Caco-2 (cell line): ENCODE measurements at places on chromosomes 12 and 14.

GRCh38 chr12:12440784-12441428 is 84.0 kb downstream of the BORCS5 start:
- no peak for DNase-seq

- peak; percentile 53 for DNase-seq
Observed at GRCh38 chr14:76456200-76456599, 80.3 kb downstream of the ESRRB start.

DNA sequence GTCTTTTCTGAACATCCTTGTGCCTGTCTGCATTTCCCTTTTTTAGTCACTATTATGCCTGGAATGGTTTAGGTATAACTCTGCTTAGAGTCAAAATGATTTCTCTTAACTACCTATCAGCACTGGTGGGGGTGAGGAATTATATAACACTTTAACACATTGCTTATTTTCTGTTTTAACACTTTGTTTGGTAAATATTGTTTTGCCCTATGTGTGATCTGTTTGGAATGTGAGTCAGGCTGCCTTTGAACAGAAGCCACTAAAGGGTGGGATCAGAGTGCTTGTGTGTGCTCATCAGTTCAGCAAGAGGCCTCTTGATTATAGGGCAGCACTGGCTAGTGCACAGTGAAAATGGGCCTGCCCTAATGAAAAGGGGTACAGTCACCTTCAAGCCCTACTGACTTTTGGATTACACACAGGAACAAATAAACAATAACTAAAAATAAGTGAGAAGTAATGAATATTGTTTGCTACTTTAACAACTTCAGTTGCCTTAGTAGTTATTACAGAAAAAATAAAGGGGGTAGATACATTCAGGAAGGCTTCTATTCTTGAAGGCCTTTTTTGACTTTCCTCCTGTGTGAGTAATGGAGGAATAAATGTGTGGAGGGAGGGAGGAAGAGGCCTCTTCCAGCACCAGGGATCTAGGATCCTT is 23.2 kb downstream of the NGDN start:
- DNase-seq, result no peak

GRCh38 chr14:75753696-75754095 is 92.7 kb downstream of the TTLL5 start:
- DNase-seq, result no peak

DNA sequence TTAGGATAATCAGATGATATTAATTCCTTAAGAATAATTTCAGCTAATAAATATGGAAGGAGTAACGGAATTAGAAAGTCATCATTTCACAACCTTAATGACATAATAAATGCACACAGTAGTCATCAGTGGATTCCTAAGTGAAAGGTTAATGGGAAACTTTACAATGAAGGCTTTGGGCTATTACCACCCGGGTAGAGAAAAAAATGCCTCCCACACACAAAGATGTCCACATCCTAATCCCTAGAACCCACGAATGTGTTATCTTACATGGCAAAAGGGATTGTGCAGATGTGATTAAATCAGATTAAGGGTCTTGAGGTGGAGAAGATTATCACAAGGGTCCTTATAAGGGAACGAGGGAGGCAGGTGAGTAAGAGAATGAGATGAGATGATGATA is 5.6 kb downstream of the TMED10 start:
- DNase-seq, result no peak

- DNase-seq, result no peak
Observed at GRCh38 chr12:67780580-67781084, 132.1 kb downstream of the DYRK2 start.

DNA sequence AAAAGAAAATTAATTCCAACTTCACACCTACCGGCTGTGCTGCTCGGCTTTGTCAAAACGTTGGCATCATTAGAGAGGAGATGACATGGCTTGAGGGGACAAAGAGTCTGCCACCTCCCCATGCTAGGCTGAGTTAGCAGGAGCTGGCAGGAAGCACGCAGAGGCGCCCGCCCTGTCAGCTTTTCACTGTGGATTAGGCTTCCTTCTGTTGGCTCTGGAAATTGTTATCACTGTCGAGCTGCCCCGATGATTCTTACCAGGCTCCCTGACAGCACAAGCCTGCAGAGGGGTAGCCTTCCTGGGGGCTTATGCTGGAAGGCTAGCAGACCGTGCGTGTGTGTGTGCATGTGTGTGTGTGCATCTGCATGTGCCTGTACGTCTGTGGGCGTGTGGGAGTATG is 490.9 kb upstream of the TBX3 start:
- no peak for DNase-seq

- DNase-seq, result no peak
Observed at GRCh38 chr14:23876160-23876750, 77.3 kb upstream of the DHRS4 start.

- no peak for DNase-seq
Observed at GRCh38 chr14:77457115-77457521, 283 bp downstream of the VIPAS39 start.

DNA sequence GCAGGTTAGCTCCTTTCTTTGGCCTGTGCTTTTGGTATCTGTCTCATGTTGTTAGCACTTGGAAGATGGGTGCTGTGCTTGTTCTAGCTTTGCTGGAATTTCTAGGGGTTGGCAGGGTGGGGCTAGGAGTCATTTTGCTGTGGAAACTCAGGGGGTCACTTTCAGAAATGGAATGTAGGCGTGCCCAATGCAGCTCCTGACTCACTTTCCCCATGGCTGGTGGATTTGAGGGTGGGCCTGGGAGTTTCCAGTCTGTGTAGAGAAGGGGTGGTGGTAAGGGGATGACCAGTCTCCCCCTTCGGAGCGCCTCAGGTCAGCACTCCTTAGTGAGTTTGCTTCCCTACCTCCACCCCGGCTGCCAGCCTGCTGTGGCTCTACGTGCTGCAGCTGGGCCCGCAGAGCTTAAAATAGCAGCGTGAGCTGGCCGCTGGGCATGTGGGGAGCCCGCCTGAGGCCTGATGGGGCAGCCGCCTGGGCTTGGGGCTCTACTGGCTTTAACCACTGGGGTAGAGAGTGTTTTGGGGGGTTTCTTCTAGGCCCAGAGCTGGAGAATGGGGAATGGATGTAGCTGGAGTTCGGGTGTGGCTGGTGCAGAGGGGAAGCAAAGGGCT is 108.2 kb downstream of the TSPAN9 start:
- no peak for DNase-seq

- no peak for DNase-seq
Observed at GRCh38 chr14:55589171-55589570, 9.2 kb downstream of the KTN1 start.

DNA sequence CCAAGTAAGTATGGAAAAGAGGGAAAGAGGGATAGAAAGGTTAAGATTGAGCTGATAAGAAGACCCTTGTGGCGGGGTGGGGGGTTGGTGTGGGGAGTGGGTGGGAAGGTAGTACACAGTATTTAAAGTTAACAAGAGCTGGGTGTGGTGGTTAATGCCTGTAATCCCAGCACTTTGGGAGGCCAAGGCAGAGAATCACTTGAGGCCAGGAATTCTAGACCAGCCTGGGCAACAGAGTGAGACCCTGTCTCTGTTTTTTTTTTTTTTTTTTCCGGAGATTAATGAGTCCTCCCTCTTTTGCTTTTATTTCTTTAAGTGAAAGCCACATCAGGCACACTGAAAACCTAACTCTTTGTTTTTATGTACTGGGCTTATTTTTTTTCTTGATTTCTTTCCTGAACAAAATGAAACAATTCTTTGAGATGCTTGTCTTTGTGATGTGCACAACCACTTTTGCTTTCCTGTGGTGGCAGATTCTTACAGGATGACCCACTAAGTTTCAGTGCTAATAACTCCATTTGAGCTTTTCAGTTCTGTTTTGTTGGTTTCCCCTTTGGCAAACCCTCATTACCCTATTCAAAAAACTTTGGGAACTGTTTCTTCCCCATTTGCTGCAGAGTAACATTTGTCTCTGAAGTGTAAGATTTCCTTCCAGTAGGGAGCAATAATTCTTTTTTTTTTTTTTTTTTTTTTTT is 54.8 kb downstream of the WNK1 start:
- no peak for DNase-seq

GRCh38 chr12:25249931-25250738 is 594 bp downstream of the KRAS start:
- peak; percentile 67 for DNase-seq

- no peak for DNase-seq
Observed at GRCh38 chr12:27076468-27076867, 5.9 kb downstream of the C12orf71 start.

- DNase-seq, result no peak
Observed at GRCh38 chr12:111453071-111453989, 47.6 kb downstream of the SH2B3 start.

DNA sequence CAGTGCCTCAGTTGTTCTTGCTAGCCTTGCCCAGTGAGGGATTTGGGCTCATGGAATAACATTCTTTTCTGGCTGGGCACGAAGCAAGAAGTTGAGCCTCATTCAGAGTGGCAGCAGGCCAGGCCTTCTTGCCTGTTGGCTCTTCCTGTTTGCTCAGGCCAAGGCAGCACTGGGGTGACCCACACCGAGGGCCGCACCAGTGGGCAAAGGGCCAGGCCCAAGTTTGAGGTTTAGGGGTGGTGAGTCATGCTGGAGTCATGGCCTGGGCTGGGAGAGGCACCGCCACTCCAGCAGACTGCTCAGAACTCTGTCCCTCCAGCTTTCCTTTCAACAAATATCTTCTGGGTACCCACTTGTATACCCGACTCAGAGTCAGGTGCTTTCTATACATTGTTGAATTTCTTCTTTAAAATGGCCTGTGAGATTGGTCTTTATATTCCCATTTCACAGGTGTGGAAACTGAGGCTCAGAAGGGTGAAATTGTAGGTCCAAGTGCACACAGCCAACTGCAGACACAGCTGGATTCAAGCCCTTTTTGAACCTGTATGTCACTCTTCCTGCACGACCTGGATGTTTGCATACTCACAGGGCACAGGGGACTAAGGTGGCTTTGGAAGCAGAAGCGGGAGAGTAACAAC is 279.4 kb downstream of the FOXN3 start:
- DNase-seq, result no peak

DNA sequence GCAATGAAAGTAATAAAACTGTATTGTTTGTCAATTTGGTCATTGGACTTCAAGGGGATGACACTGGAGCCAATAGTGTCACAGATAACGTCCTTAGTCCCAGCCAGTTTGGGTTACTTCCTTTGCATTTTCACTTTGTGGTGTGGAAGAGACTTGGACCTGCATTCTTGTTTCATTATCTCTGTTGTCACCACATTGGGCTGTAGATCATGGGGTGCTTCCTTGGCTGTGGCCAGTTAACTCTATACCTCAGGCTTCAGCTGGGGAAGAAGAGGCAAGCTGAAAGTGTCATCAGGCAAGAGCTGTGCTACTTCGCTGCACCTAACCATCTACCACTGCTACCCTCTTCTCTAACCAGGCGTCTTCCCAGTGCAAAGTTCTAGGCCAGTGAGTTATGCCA is 15.1 kb upstream of the CISTR start:
- no peak for DNase-seq

- no peak for DNase-seq
Observed at GRCh38 chr14:22890416-22890815, 7.4 kb downstream of the REM2 start.

- DNase-seq, result no peak
Observed at GRCh38 chr14:72616811-72617210, 277.1 kb downstream of the DPF3 start.

GRCh38 chr12:105357162-105357691 is 26.7 kb downstream of the C12orf75 start:
- DNase-seq, result no peak
